AG10803 (cell line): ENCODE measurements at places on chromosomes 13 and 19.

- peak; percentile 66 for DNase-seq
Observed at GRCh38 chr13:44848920-44849676, 140.2 kb downstream of the NUFIP1 start.

- DNase-seq: no peak
Observed at GRCh38 chr19:48933382-48933932, at the start of gene DHDH. Gene DHDH (plus strand): TSS chr19:48933699. CDS start chr19:48933722, 23 bp downstream.

GRCh38 chr19:54918499-54918898, 12.6 kb downstream of the NCR1 start:
- no peak for DNase-seq

GRCh38 chr19:11587975-11588631, 9.2 kb upstream of the ZNF627 start:
- no peak for DNase-seq

GRCh38 chr13:23656637-23657371, 86.6 kb downstream of the TNFRSF19 start:
- DNase-seq: peak; percentile 73

- no peak for DNase-seq
Observed at GRCh38 chr13:85108356-85108755, 690.9 kb downstream of the SLITRK6 start.

GRCh38 chr13:42392716-42393572, 121.0 kb downstream of the AKAP11 start:
- no peak for DNase-seq

GRCh38 chr13:86882107-86882506, 789.1 kb upstream of the SLITRK5 start:
- no peak for DNase-seq

DNA sequence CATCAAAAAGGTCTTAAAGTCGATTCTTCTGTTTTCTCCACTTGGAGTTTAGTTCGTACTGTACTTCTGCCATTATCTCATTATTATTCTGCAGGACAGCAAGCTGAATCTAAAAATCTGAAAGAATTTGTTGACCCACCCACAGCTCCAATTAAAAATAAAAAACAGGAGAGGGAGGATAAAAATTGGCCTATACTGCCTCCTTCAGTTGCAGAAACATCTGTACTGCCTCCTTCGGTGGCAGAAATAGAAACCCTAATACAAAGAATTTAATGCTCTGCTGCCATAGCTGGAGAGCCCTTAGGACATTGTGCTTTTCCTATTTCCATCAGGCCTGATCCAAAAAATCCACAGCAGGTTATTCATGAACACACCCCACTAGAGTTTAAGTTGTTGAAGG, 9.8 kb downstream of the ZNF350 start:
- no peak for DNase-seq

- DNase-seq: peak; percentile 77
Observed at GRCh38 chr13:52195401-52195837, 36.0 kb upstream of the NEK3 start.

- DNase-seq: peak; percentile 67
Observed at GRCh38 chr19:43784981-43785808, 4.4 kb upstream of the KCNN4 start.

DNA sequence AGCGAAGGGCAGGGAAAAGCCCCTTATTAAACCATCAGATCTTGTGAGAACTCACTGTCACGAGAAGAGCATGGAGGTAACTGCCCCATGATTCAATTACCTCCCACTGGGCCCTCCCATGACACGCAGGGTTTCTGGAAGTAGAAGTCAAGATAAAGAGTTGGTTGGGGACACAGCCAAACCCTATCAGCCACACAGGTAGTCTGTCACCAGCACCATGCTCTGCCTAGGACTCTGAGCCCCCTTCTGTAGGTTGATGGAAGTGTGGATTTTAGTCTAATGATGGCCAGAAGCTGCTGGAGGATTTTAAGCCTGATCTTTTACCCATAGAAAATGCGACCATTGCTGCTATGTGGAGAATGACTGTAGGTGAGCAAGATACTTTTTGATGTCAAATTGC, 60.8 kb downstream of the ARHGEF7 start:
- DNase-seq: no peak

- DNase-seq: no peak
Observed at GRCh38 chr13:110298505-110299282, 8.3 kb downstream of the COL4A1 start.

DNA sequence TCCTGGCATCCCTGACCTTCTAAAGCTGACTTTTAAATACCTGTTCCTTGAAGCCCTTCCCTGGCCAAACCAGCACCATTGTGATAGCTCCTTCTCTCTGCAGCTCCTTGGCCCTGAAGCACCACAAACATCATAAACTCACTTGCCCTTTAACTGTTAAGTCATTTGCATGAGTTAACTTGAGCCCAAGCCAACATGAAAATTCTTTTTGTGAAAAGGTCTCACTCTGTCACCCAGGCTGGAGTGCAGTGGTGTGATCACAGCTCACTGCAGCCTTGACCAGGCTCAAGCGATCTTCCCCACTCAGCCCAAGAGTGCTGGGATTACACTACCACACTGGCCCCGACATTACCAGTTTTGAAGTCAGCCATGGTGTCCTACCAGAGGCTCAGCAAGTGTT, 87.8 kb downstream of the ZIC5 start:
- no peak for DNase-seq

DNA sequence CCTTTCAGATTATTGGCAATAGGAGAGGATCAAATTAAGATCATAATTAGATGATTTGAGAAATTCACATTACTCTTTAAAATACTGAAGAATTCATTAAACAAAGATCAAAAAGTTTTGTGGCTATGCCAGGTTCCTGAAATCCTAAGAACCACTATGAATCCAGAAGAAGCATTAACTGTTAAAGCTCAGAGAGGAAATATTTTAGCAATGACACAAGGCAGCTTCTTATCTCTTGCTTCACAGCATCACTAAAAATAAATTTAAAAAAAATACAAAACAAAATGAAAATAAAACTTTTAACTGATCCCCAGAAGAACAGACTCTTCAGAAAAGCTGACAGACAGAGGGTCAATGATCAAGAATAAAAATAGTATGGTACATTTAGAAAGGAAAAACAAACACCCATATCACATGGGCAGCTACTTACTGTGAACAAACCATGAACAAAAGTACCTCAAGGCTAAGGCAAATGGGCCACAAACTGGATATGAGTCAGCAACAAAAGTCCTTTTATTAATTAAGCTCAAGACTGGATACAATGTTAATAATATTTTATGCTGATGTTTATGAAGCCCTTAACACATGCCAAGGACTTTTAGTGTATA, 19.6 kb downstream of the RNF6 start:
- DNase-seq: peak; percentile 35

DNA sequence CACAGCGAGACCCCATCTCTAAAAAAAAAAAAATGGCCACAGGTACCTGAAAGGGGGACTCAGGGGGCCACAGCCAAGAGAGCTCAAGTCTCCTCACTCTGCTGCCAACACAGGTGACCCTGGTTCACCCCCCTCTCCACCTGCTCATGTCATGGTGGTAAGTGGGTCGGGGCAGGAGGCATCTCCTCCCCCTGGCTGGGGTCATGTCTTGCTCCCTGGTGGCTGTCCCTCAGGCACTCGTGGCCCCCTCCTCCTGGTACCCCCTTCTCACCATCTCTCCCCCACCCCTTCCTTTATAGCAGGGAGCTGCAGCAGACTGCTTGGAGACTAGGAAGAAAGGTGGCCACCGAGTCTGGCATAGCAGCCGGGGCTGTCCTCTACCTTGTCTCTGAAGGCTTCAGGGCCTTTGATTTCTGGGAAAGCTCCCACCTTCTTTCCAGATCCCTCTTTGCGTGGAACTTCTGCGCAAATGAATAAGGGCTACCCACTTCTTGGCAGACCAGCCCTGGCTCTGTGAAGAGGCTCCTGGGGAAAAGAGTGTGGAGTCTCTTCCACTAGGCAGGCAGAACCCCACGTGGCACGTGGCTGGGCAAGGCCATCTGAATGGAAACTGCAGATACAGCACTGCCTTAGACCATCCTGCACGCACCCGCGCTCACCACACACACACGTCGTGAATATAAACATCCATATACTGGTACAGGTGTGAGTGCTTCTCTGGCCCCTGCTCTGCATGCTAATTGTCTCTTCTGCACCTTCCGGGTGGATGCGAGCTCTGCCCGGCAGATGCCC, 20.1 kb upstream of the MIER2 start:
- no peak for DNase-seq

DNA sequence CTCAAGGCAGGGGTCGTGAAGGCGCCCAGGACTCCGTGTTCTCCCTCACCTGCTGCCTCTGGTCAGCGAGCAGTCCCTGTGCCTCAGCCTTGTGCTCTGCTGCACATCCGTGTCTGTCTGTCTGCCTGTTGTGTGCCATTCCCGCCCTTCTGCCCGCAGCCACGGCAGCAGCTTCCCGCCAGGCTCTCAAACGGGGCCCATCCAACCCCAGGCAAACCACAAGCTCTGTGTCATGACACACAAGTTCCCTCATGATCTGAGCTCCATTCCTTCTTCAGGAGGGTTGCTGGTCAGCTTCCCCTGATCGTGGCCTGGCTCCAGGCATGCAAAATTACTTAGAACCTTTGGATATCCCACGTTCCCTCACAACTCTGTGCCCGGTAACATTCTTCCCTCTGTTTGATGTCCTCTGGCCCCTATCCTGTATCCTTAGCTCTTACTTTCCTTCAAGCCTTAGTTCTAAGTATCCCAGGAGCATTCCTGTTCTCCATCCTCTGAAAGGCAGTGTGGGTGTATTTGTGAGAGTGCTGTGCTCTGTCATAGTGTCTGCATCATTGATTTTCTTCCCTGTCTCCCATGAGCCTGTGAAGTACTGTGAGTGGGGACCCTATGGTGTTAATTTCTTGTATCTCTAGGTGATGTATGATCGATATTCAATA, 3.2 kb downstream of the GPR183 start:
- DNase-seq: no peak

DNA sequence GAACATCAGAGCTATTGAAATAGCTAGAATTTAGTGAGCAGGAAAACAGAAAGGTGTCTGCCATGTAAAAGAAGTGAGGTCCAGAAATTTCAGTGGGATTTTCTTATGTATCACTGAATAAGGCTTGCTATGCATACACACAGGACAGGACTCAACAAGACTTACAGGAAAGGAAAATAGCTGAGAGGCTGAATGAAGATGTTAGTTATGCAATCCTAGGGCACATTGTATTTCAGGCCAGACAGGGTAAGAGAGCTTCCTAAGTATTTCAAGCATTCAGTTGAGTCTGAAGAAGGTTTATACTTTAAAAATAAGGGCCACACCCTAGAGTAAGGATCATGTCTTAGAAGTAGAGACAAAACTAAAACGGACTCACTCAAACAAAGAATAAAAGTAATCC, 419.9 kb upstream of the PRR20A start:
- DNase-seq: no peak

DNA sequence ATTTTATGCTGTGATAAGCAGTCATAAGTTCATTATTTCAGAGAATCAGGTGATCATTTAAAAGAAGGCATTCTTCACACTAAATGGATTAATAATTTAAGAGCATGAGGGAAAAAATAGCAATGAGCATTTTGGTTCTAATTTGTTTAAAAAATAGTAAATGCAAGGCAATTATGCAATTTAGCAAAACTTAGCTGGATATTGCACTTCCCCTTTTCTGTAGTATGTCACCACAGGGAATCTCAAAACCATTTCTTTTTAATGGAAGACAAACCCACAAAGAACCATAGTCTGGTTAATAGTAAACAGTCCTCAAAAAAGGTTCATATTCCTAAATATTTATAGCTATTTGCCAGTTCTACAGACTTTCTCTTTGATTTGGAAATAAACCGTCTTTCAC, 30.2 kb downstream of the COG6 start:
- no peak for DNase-seq

GRCh38 chr19:40090241-40091204, at the start of gene ZNF780A:
Gene ZNF780A (minus strand): TSS chr19:40090943. CDS start chr19:40084753, 6,190 bp downstream.
- peak; percentile 53 for DNase-seq

- DNase-seq: no peak
Observed at GRCh38 chr19:1644070-1644469, 8.3 kb downstream of the TCF3 start.

DNA sequence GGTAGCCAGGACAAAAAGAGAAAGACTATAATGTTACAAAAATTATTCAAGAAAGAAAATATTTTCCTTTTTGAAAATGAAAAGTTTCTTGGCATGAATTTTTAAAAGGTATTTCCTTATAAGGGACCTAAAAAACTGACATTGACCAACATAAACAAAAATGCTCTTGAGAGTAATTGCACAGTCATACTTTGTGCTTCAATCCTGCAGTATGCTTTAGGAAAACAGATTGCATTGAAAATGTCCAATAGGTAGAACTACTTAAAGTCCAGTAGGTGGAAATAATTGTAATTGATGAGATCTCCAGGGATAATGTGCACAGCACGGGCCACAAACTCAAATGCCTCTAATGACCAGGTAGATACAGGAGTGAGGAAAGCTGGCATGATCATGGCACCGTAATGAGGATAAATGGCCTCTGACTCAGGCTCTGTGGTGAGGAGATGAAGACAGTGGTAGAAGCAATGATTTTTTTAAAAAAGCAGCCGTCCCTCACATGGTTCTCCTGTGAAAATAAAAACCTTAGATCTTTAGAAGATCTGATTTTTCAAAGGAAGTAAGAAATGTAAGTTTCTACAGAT, 278.0 kb downstream of the ITGBL1 start:
- DNase-seq: no peak

DNA sequence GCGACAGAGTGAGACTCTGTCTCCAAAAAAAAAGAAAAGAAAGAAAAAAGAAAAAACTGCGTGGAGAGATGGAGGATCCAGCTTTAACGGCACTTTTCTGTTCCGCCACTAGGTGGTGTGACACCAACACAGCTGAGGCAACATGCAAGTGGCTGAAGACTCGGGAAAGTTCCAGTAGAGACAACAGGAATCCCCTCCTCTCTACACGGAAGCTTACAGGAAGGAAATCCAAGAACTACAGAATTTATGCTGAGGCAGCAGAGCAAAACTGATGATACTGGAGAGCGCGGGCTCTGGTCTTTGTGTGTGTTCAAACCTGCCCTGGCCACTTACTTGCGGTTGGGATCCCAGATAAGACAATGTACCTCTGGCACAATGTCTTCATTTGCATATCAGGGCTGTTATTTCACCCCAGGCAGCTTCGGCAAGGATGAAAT, 9.9 kb downstream of the RANBP3 start:
- DNase-seq: peak; percentile 79

DNA sequence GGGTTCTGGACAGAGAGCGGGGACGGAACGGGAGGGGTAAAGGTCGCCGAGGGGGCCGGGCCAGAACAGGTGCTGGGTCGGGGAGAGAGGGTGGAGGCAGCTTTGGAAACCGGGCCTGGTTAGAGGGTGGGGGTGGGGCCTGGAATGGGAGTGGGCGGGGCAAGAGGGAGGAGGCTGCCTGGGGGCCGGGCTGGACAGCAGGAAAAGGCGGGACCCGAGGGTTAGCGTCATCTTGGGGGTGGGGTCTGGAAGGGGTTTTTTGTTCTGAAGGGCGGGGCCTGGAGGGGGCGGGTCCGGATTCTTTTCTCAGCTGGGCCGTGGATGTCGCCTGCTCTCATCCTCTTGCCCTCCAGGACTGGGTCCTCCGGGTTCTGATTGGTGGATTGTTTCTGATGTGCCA, 4.3 kb upstream of the ZNF813 start:
- DNase-seq: peak; percentile 5
